ENCODE measurements at places on chromosomes 3 and 15. TPM values are rescaled to one million over a fixed set of nuclear protein-coding genes. Genes with fewer than 3 reads are reported as not detected.

ACTC1 gene
- total RNA-seq: 3.8 TPM

IL16 gene
- total RNA-seq: 0.09 TPM

SEMA6D gene
- total RNA-seq: 12.5 TPM

SCN5A gene
- 3.9 TPM for total RNA-seq

PROK2 gene
- 2.0 TPM for total RNA-seq

STRC gene
- total RNA-seq: 1.7 TPM

TMEM266 gene
- total RNA-seq: 1.1 TPM

DNA sequence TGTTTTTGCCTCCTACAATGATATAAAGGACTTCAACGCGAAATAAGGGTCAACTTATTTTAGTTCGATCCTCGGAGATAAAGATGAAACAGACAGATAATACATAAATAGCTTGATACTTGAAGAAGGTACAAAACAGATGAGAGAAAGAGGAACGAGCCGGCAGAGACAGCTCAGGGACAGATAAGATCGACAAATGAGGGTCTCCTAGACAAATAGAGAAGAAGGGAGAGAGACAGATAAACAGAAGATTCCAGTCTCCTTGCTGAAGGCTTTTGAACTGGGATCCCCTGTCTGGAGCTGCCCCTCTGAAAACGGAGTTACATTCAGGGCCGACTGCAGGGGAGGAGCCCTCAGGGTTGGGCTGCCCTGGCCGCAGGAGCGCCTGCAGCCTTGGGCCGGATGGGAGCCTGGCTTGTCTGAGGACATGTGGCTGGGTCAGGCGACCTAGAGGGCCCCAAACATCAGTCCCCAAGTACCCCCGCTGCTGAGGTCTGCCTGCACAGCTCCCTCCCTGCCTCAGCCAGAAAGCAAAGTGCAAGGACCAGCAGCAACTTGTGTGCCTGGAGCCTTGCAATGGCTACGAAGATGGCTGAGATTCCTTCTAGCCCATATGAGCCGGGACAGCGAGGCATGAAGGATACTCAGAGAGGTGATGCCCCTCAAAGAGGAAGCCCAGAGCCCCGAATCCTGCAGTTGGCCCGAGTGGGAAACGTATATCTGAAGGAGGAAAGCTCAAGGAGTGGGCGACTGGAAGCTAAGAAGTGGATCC, 926 bp upstream of the SKOR1 start:
- DNase-seq: no peak

GRCh38 chr3:13673207-13673606, 124.3 kb downstream of the FBLN2 start:
- no peak for DNase-seq

DNA sequence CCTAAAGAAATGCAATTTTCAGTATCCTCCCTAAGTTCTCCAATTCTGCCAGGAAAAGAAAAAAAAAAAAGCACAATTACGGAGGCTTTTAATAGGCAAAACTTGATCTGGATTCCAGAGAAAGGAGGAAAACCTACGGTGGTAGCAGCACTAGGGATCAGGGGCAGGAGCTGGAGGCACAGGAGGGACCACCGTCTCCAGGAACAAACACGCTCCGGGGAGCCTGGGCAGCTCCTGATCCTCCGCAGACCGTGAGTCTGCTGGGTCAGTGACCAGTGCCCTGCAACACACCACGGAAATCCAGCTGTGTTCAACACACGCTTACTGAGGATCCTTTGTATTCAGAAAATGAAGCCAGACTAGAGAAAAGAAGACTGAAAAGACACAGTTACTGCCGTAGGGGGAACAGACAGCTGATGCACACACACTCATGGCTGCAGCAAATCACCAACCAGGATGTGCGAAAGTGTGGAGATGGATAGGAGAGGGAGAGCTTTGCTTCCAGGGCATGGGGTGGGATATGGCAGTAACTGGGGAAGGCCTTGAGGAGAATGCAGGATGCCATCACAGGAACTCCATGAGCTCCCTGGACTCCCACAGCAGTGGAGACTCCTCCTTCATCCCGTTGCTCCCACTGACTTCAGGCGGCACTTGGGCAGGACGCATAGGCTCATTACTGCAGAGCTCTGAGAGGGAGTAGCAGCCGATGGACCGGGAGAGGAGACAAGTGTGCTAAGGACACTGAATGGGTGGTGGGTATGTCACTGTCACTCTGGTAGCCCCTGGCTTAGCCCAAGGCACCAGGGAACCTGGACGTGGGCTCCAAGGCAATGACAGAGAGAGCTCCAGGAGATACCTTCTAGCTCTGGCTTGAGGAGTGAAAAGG, 167.0 kb downstream of the ATP10A start:
- DNase-seq: no peak

- DNase-seq: no peak
Observed at GRCh38 chr15:74179101-74179841, 5.8 kb downstream of the ISLR start.

DNA sequence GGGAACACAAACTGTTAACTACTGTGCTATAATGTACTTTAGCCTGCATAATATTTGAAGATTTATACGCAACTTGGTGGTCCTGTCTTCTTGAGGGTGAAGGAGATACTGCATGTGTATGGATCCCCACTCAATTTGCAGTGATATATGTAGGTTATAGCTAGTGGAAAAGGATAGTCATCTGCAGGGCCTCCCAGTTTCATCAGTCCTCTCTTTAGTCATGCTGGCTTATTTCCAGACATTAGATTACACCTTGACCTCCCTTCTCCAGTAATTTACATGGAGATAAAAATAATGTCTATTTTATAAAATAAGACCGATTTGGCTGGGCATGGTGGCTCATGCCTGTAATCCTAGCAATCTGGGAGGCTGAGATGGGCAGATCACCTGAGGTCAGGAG, 3.7 kb downstream of the NR1D2 start:
- DNase-seq: no peak

GRCh38 chr15:32908872-32909271, 191.1 kb downstream of the GREM1 start:
- no peak for DNase-seq

DNA sequence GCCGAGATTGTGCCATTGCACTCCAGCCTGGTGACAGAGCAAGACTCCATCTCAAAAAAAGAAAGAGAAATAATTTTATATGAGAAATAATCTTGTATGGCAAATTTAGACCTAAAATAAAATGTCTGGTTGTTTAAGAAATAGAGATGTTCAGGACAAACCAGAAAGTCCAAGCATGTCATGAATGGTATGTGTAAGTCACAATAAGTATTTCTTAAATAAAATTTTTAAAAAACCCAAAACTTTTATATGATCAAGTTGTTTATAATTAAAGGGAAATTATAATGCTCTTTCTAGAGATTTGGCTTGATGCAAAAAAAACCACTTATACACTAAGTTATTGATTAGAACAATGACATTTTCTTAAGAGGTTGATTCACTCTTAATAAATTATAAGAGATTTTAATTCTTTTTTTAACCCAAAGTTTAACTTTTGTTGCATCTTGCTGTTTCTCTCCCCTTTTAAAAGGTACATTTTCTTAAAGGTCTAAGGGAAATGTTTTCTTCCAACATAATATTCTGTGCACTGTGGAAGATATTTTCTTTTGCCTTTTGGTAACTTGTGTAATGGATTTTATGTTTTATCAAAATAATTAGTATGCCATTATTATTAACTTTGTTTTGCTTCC, 105.7 kb downstream of the RTP4 start:
- peak; percentile 7 for DNase-seq

- no peak for DNase-seq
Observed at GRCh38 chr3:73572368-73572767, 52.4 kb downstream of the PDZRN3 start.

- DNase-seq: no peak
Observed at GRCh38 chr15:48803877-48804276, 7.0 kb downstream of the CEP152 start.

- DNase-seq: no peak
Observed at GRCh38 chr3:144762091-144762490, 790.5 kb downstream of the DIPK2A start.

- no peak for DNase-seq
Observed at GRCh38 chr3:163476179-163476578, 1602.1 kb downstream of the SI start.

GRCh38 chr3:133966954-133967353, 62.8 kb downstream of the SLCO2A1 start:
- DNase-seq: peak; percentile 19

DNA sequence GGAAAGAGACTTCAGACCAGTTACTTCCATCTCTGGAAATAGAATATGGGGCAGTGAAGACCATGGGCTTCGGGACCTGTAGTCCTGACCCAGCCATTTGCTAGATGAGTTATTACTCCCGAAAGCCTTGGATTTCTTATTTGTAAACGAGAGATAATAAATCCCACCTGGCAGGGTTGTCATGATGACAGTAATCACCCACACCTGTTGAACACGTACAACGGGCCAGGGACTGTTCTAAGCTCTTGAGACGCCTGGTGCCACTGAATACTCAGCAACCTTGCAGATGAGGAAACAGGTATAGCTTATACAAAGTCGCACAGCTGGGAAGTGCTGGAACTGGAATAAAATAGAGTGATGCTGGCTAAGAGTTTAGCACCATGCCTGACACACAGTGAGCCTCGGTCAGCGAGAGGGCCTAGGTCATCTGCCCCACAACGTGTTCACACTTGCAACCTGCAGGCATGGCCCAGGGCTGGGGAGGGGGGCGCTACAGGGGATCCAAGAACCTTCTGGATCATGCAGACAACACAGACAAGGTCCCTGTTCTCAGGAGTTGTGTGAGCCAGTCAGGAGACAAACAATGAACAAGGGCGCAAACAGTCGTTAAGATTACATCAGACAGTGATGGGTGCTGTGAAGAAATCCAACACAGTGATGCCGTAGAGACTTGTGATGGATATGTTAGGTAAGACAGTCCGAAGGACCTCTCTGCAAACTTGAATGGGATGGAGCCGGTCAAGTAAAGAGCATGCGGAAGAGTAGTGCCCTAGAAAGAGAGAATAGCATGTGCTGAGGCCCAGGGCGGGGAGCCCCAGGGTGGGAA, 89.2 kb downstream of the CORO2B start:
- no peak for DNase-seq

GRCh38 chr3:11574981-11575669, 68.6 kb downstream of the VGLL4 start:
- DNase-seq: no peak

- no peak for DNase-seq
Observed at GRCh38 chr15:76354823-76355440, 18.4 kb downstream of the ISL2 start.

DNA sequence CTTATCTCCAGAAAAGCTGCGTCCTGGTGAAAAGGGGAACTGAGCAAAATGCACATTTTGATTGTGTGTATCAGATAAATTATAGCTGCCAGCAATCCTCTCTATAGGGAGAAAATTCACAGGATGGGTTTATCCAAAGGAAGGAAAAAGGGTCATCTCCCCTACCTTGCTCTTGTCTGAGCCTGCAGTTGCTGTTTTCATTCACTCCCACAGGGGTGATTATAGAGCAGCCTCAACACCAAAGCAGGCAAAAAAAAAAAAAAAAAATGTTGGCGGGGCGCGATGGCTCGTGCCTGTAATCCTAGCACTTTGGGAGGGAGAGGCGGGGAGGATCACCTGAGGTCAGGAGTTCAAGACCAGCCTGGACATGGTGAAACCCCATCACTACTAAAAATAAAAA, 333.7 kb downstream of the ROBO2 start:
- DNase-seq: no peak

DNA sequence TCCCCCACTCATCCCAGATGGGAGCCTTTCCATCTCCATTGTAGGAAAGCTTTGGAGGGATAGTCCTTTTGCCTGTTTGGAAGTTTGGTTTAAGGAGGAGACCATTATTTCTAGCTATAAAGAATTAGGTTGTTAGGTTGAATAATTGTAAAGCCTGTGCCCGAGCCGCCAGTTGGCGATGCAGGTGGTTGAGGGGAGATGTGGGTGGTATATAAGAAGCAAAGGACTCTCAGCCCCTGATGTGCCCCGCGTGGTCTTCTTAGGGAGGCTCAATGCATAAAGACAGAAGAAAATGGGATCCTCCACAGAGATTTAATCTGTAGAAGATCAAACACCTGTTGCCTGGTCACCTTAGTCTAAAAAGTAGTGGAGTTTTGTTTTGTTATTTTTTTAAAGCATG, 55.7 kb downstream of the CHDH start:
- DNase-seq: no peak

GRCh38 chr3:152309535-152310307, 41.0 kb downstream of the MBNL1 start:
- DNase-seq: no peak

DNA sequence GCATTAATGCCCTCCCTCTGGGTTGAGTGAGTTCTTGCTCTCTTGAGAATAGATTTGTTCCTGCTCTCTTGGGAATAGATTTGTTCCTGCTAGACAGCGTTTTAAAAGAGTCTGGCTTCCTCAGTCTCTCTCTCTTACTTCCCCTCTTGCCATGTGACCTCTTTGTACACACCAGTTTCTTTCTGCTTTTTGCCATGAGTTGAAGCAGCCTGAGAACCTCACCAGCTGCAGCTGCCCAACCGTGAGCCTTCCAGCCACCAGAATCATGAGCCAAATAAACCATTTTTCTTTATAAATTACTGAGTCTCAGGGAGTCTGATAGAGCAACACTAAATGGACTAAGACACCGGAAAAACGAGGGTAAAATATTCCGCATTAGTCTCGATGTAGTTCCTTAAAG, 253.6 kb downstream of the CNTN6 start:
- no peak for DNase-seq

- DNase-seq: no peak
Observed at GRCh38 chr3:136914739-136915138, 43.0 kb upstream of the IL20RB start.

- no peak for DNase-seq
Observed at GRCh38 chr15:100790786-100791265, 88.8 kb upstream of the ALDH1A3 start.

DNA sequence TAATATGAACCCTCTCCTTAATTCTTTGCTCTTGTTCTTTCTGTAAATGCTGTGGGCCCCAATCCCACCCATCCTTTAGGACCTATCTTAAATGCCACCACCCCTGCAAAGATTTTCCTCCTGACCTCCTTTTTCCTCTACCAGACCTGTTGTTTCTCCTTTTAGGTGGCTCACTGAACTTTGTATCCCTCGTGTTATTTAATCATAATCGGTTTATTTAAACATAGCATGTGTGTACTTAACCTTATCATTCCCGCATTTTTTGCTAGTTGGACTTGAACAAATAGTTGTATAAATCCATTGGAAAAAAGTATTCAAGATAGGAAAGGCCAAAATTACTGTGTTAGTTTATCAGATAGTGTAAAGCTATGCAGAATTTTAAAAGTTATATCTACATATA, 988 bp upstream of the NFKBIZ start:
- no peak for DNase-seq

GRCh38 chr3:52787672-52788625, 6.6 kb upstream of the ITIH3 start:
- no peak for DNase-seq

- no peak for DNase-seq
Observed at GRCh38 chr3:186782542-186783057, 777 bp upstream of the EIF4A2 start.

- no peak for DNase-seq
Observed at GRCh38 chr15:57019496-57020160, 101.2 kb downstream of the TCF12 start.

GRCh38 chr3:79368403-79368802, 399.4 kb downstream of the ROBO1 start:
- DNase-seq: no peak
